ENCODE measurements at places on chromosomes 16 and 17.

DNA sequence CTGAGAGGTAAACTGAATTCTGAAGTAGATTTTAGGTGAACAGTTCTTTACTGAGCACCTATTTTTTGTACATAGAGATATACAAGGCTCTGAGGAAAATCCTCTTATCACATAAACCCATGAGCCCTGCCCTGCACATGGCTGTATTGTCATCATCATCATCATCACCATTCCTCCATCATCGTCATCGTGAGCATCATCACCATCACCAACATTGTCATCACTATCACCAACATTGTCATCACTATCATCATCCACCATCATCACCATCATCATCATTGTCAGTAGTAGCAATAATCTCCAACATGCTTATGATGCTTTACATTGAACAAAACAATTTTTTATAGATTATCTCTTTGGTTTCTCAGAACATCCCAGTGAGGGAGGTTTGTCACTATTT is 20.7 kb downstream of the ASIC2 start:
- DNase-seq = no peak

- DNase-seq = no peak
These were observed 41.5 kb upstream of the CDH1 start for GRCh38 chr16:68695575-68695974.

- DNase-seq = no peak
These were observed 101.4 kb upstream of the ZFHX3 start for GRCh38 chr16:73149334-73149733.

- no peak for DNase-seq
These were observed 17.5 kb downstream of the CHMP6 start for GRCh38 chr17:81009136-81009535.

- no peak for DNase-seq
These were observed 37.9 kb downstream of the AMFR start for GRCh38 chr16:56387396-56387795.

- DNase-seq = peak; percentile 58
These were observed 161.3 kb upstream of the GSE1 start for GRCh38 chr16:85451641-85452363.

- DNase-seq = no peak
These were observed 99.7 kb downstream of the VPS53 start for GRCh38 chr17:614653-615546.

- no peak for DNase-seq
These were observed 88.2 kb upstream of the HAS3 start for GRCh38 chr16:69017036-69017783.

- DNase-seq = peak; percentile 46
These were observed 3.6 kb downstream of the ZACN start for GRCh38 chr17:76082326-76083251.

DNA sequence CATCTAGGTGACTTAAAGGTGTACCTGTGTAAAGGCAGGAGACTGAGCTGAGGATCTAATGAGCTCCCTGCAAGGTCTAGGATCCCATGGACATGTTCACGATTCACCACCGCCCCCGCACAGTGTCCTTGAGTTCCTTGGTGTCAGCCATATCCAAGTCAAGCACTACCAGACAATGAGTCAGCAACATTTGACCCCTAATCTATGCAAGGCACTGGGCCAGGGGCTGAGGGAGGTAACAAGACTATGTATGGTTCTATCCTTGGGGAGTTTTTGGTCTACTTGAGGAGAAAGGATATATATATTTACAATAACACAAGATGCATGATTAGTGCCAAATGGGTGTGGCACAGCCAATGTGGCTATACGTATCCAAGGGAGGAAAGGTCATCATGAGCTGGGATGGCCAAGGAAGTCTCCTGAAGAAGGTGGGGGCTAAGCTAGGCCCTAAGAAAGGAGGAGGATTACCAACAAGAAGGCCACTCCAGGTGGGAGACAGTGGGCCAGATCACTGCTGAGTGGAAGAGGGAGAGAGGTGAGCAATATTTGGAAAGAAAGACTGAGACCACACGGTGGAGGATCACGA is 35.0 kb downstream of the ITGB3 start:
- DNase-seq = no peak

DNA sequence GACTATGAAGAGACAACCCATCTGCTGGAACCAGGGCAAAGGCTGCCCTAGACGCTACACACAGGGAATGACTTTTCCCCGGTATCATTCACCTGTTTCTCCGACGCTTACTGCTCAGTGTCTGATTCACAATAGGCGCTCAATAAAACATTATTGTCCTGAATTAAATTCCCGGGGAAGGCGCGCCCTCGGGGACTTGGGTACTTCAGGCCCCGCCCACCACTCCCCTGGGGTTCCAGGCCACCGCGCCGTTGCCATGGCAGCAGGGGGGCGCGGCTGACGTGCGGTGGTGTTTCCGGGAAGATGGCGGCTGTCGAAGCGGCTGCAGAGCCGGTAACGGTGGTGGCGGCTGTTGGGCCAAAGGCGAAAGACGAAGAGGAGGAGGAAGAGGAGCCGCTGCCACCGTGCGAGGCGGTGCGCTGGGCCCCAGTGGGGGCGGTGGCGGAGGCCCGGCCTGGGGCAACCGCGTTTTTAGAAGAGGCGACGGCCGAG is at the start of gene RUNDC1:
TSS of gene RUNDC1 (plus strand) at position 292 of the 492 bp plus-strand sequence. CDS start at position 304, 12 bp downstream.
- peak; percentile 93 for DNase-seq

GRCh38 chr17:70238646-70239045 is 69.3 kb downstream of the KCNJ2 start:
- no peak for DNase-seq

DNA sequence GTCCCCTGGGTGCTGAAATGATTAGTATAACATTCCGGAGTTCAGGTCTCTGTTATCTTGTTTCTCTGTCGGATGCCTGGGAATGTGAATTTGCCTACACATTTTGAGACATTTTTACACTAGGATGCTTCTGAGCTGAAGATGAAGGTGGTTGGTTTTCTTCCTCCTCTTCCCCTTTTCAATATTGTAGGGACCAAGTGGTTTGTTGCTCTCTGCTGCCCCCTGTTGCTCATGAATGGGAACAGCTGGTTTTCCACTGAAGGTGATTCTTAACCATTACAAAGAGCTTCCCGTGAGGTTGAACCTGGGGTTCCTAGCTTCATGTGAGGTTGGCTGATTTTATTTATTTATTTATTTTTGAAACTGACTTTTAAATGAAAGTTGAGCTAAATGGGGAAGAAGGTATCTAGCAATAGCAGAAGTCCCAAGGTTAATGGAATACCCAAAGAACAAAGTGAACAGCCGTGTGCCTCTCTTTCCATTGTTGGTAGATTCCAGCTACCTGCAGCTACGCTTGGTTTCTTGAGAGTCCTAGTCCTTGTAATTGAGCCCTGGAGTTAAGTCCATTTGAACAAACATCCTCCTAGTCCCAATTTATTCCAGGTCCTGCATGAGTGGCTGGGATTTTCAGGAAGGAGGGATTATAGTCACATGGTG is 983.9 kb upstream of the EEF2KMT start:
- DNase-seq = no peak

- DNase-seq = no peak
These were observed 6.2 kb upstream of the MYOCD start for GRCh38 chr17:12659500-12659899.

DNA sequence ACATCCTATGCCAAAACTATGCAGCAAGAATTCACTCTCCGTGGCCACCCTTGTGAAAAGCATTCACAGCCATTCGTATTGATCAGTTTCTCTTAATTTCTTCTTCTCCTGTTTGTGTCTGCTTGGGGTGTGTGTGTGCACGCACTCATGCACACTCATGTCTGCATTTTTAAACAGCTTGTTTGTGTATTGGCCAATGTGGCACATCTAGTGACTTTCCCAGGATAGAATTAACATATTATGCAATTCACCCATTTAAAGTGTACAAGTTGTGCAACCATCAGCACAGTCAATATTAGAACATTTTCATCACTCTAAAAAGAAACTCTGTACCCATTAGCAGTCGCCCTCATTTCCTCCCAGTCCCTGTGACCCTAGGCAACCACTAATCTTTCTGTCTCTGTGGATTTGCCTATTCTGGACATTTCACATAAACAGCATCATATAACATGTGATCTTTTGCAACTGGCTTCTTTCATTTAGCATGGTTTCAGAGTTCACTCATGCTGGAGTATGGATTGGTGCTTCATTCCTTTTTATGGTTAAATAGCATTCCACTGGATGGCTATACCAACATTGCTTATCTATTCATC is 20.1 kb downstream of the IRX3 start:
- DNase-seq = no peak

GRCh38 chr16:78444-79150 is 572 bp downstream of the MPG start:
- no peak for DNase-seq

DNA sequence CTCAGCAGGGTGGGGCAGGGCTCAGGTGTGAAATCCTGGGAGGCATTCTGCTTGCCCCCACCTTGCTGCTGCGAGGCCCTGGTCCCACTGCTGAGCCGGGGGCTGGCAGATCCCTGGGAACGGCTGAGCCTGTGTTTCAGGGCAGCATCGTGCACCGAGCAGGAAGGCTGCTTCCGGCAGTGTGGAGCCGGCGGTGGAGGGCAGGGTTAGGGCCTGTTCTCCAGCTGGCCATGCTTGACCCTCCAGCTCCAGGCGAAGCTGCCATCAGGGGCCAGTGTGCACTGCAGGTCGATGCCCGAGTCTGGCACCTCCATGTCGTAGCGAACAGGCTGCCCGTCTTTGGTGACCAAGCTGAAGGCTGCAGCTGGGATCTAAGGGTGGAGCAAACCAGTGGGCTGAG is 2.5 kb upstream of the SPATA32 start:
- no peak for DNase-seq

- DNase-seq = no peak
These were observed 10.9 kb upstream of the RAB11FIP3 start for GRCh38 chr16:414395-415169.

DNA sequence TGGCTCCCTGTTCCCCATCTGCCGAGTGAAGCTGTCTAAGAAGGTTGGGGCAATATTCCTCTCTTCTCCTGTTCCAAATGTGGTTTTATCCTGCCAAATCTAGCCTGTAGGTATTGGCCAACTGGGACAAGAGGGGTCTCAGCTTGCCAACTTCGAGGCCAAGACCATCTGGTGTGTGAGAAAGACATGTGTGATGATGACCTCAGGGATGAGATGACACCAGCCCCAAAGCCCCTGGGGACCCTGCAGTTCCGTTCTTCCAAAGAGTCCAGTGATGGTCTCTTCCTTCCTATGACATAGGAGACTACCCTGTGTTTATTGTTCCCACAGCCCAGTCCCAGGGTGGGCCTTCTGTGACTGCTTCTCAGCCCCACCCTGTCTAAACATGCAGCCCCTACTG is 34.8 kb upstream of the ADAMTS18 start:
- no peak for DNase-seq
